ENCODE measurements at places on chromosomes 5 and 9. TPM values are rescaled to one million over a fixed set of nuclear protein-coding genes. Genes with fewer than 3 reads are reported as not detected.

The SPOCK1 gene
- total RNA-seq = 174 TPM

GRCh38 chr5:73655521-73656160, 29.6 kb downstream of the ARHGEF28 start:
- DNase-seq = no peak

The SPATA31A3 gene
- total RNA-seq = not detected

The PTGER4 gene
- 0.57 TPM for total RNA-seq

DNA sequence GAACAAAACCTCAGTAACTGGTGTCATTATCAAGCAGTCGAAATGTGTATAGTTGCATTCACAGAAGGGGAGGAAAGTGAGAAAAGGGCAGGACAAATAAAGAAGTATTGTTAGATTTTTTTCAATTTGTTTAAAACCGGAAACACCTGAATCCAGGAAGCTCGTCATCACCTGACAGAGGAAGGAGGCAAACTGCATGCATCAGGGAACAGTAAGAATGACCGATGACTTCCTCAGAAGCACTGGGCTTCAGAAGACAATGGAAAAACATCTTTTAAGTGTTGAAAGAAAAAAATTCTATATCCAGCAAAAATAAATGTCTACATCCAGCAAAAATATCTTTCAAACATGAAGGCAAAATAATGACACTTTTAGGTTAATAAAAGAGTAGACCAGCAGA, 29.5 kb downstream of the PLEKHG4B start:
- DNase-seq = no peak

The PCDHB14 gene
- total RNA-seq = 0.45 TPM

DNA sequence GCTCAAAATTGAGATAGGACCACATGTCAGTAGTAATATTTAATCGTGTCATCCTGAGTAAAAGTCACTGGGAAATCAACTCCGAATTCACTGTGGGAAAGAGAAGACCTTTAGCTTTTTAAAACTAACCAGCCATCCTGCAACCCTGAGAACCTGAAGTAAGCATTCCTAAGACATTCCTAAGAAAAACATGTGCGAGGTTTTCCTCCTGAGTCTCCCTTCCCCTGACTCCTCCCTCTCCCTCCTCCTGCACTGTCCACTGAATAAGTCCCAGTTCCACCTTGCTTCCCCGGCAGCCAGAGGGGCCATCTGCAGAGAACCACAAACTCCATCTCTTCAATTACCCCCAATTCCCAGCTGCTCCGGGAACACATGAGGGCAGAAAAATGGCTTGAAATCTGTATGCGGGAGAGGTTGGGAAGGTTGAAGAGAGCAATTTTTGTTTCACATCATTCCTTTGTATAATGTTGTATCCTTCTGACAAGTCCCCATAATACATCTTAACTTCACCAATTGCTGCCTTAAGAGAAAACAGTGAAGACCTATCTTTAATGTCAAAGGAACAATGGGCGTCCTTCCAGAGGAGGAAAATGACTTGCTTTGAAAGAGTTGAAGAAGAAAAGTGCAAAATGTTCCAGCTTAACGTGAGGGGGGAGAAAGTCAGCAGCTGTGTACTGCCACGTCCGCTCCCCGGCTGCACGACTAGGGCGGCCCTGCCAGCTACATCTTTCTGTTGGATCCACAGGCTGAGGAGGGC, 186.3 kb downstream of the ZNF462 start:
- no peak for DNase-seq

The ANKRD18A gene
- 0.09 TPM for total RNA-seq

The SSBP2 gene
- total RNA-seq = 34.3 TPM
